Fibroblast of skin of scalp (primary cell): ENCODE measurements at places on chromosomes 4 and X.

GRCh38 chr4:150108691-150109090, 30.4 kb downstream of the DCLK2 start:
- DNase-seq: peak; percentile 37

DNA sequence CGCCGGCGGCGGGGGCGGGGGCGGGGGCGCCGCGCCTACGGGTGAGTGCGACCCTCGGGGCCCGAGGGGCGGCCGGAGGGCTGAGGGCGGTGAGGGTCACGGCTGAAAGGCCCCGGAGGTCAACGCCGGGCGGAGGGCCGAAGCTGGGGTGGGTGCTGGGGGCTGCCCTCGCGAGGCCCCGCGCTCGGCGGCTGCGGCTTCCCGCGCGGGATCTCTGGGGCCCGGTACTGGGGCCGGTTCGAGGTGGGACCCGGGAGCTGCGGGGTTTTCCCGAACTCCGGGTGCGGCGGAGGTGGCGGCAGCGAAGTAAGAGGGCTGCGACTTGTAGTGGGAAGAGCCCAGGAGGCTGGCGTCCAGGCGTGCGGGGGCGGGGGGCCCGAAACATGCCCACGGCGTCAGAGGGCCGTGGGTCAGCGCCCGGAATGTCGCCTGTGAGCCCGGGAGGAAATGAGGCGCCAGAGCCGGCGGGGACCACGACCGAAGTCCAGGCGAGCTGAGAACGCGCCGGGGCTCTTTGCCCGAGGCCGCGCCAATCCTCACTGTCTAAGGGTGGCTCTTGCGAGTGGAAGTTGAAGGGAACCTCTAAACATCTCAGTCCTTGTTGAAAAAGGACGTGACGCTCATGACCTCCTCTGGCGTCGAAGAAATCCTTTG, 407 bp downstream of the IL13RA1 start:
- peak; percentile 7 for DNase-seq

GRCh38 chr4:13547485-13548041, 3.3 kb upstream of the NKX3-2 start:
- no peak for DNase-seq

DNA sequence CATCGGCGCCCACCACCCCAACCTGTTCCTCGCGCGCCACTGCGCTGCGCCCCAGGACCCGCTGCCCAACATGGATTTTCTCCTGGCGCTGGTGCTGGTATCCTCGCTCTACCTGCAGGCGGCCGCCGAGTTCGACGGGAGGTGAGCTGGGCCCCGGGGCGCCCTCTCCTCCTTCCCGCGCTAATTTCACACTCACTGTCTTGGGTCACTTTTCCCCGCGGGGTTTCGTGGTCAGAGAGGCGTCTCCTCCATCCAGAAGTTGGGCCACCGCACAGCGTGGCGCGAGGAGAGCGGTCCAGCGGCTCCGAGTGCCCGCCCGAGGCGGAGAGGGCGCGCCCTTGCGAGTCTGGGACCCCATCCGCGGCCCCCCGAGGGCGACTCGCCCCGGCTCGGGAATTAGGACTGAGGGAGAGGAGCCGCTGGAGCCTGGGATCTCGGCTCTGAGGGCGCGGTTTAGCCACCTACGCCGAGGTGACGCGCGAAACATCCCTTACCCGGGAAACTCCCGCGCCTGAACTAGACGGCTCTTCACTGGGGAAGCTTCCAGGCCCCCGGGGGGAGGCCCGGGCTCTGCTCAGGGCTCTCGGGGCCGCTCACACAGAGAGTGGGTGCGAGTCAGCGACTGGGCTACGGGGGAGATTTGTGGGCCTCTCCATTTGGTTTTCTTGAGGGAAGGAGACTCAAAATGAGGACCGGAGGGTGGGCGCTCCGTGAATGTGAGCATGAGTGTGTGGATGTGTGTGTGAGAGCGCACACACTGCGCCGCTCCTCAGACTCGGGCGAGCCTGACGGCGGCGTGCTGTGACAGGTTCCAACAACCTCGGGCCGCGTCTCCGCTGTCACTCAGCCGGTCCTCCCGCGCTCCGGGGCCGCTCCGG, 551 bp downstream of the NPNT start:
- DNase-seq: no peak

GRCh38 chrX:124860736-124861135, 458.9 kb upstream of the TEX13C start:
- DNase-seq: no peak

GRCh38 chrX:134622813-134623185, 35.5 kb downstream of the PLAC1 start:
- DNase-seq: peak; percentile 66

DNA sequence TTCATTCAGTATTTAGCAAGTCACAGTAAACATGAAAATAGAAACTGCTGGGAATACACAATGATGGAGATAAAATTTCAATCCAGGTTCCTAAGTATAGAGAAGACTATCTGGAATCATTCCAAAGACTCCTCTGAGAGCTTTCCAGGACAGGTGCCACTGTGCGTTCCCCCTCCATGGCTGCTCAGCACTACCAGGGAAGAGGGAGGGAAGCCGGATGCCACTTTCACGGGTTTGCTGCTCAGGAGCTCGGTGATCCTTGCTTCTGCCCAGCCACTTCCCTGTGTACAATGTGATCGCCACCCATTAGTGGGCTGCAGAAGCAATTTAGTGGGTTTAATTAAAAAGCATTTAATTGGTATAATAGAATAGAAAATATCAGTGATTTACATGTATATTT, 94.5 kb downstream of the FNIP2 start:
- no peak for DNase-seq

GRCh38 chr4:83115656-83116285, 1.2 kb upstream of the PLAC8 start:
- DNase-seq: no peak

GRCh38 chr4:183304538-183304937, 15.5 kb downstream of the CLDN22 start:
- no peak for DNase-seq

DNA sequence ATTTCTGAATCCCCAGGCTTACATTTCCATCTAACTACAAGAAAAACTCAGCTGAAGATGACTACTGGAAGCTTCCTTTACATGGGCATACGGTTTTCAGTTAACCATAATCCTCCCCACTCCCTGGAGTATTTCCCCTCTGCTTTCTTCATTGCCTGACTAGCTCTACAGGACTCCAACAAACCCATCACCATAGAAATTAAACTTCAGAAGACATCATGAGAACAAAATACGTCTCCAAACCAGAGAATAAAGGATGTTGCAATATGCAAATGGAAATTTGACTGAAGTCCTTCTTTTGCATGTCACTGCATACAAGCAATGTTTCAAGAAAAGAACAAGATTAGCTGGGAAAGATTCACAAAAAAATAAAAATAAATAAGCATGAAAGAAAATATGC, 170.2 kb upstream of the PCDH18 start:
- no peak for DNase-seq

- DNase-seq: no peak
Measured at GRCh38 chr4:98583265-98583664, 75.1 kb downstream of the TSPAN5 start.

- DNase-seq: peak; percentile 60
Measured at GRCh38 chrX:41779030-41779564, 55.1 kb downstream of the GPR82 start.

GRCh38 chr4:26905172-26905571, 44.5 kb downstream of the STIM2 start:
- DNase-seq: no peak

DNA sequence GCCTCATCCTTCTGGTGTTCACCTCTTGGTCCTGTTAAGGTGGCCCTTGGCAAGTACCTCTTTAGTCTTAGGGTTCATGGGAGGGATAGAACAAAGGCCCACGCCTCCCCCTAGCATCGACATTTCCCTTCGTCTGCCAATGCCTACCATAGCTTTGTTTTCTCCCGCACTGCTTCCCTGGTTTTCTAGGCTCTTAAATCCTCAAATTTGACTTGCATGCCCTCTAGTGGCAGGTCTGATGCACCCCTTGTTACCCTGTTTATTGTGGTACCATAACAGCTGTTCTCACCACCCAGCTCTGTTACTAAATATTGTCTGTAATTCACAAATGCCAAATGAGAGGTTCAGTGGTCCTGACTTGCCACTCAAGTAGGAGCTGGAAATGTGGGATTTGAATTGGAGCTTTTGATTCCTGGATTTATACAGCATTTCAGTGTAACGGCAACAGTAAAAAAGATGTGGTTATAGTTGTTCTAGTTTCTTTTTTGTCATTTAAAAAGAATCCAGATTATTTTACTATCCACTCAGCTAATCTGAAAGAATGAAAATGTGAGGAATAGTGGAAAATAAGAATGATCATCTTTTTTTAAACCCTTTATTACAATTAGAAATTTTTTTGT, 100.1 kb downstream of the REPS2 start:
- DNase-seq: peak; percentile 63

DNA sequence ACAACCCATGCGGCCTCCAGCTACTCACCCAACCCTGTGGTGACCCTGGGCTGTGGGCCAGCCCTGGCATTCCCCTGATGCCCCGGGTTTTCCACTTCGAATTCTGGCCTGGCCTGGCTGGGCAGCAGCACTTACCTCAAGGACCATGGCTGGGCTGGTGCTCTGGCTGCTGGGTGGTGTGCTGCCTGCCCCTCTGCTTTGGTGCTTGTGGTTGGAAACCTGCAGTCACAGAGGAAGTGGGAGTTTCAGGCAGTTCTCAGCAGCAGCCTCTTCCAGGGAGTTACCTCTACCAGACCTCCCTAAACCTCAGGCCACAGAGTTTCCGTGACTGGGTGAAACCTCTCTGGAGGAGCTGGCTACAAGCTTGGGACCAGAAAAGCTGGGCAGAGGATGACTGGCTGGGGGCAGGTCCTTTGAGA, at the start of gene CXCR3:
Gene CXCR3, minus strand, starts transcription at position 209 of the 419 bp plus-strand sequence. Its CDS starts 62 bp downstream, at position 147.
- no peak for DNase-seq

DNA sequence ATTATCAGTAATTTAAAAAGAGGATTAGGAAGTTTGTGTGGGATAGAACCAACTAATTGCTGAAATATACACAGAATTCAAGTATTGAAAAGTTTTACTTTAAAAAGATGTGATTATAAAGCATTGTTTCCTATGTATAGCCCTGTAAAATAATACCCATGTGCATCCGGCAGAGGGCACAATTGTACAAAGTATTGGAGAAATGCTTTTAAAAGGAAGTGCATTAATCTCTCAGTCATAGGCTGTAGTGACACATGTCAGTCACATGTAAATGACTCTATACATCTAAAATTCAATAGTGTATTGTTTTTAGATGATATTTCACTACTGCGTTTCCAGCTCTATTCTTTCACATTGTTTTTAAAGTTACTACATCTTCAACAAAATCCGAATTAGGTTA, 9.7 kb upstream of the GEMIN8 start:
- DNase-seq: peak; percentile 43

- peak; percentile 54 for DNase-seq
Measured at GRCh38 chr4:122602277-122603142, 18.4 kb downstream of the IL21 start.

DNA sequence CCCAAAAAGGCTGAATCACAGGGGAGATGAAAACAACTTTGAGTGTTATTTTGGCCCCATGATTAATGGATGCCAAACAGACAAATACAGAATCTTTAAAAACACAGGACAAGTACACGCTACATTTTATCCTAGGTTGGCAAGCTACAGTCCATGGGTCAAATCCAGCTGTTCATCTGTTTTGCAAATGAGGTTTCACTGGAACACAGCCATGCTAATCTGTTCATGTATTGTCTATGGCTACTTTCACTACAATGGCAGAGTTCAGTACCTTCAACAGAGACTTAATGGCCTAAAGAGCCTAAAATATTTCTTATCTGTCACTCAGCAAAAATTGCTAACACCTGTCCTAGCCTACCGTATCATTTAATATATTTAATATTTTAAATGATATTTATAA, 1548.5 kb upstream of the IGFBP7 start:
- DNase-seq: no peak

DNA sequence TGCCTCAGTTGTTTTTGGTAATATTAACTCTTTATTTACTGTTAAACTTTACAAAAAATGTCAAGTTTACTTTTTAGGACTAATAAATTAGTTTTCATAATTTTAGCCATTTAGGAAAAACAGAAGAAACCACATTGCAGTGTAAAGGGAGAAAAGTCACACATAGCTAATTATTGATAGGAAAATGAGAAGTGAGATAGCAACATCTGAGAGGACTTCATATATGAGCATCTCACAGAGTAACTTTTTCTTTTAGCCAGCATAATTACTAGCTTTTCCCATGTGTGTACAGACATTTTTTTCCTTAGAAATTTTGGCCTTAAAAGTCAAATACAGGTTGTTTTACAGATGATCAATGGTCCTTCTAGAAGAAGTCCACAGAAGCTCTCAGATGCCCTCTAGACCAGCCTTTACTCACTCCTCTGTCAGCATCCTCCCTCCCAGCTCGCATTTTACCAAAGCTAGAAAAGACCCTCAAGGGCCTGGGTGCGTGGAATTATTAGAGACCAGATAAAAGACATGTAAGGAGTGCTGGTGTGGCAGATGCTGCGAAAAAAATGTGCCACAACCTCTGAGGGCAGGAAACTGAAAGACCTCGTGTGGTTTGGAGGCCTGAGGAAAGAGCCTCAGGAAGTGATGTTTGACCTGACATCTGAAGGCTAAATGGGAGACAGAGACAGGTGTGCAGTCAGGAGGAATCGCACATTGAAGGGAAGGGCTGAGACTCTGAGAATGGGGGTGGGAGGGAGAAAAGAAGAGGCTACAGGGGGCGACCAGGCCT, 156.9 kb downstream of the CBR4 start:
- DNase-seq: no peak

DNA sequence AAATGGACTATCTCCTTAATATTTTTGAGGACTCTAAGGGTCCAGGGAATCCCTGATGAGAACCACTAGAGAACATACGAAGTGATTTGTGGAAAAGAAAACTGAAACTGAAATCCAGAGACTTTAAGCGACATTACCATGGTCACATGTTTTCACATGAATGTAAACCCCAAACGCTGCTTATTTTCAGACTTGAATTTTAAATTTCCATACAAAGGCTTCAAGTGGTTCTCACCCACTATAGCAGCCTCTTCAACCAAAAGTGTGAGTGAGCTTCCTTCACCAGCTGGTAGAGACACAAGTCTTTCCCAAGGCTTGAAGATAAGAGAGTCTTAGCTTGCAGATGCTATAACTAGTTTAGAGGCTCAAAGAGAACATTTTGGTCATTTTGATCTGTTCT, 232.7 kb downstream of the MGST2 start:
- DNase-seq: no peak

GRCh38 chr4:6355052-6355451, 85.4 kb downstream of the WFS1 start:
- no peak for DNase-seq

DNA sequence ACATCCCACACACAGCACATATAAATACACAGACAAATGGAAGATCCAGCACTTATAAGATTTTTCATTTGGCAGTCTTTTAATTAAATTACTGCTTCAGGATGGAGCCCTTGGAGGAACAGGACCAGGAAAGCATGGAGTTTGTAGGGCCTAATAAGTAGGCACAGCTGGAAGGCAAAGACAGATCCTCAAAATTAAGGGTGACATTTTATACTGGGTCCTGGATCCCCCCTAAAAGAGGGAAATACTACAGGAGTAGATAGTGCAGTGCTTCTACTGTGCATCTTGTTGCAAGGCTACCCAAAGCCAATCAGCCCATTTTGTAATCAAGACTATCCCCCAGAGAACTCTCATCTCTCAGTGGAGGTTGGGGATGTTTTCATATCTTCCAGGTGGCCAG, 1860.7 kb upstream of the PCDH10 start:
- DNase-seq: no peak
